ENCODE measurements at places on chromosomes 2 and 18.
A peak's percentile ranks its signal among the peaks of the same experiment; 100 is the strongest.

DNA sequence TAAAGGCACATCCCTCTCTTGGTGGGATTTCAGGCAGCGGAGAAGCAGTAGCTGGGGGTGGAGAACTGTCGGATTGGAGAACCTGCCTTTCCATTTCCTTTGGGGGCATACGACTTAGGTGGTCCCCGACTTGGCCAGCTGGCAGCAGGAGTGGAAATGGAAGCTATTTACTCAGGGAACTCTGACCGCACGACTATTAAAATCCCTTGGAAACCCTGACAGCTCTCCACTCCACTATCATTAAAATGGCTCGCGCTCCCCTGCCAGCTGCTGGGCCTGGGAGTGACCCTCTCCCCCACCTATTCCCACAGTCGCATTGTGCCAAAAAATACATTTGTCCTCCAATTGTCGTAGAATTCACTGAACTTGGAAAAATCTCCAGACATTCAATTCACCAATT is 77.7 kb upstream of the APCDD1 start:
- DNase-seq: no peak

- peak; percentile 54 for DNase-seq
These were observed 9.6 kb downstream of the SERPINB8 start for GRCh38 chr18:63979409-63979920.

- no peak for DNase-seq
These were observed 428.7 kb upstream of the ID2 start for GRCh38 chr2:8252997-8253694.

- no peak for DNase-seq
These were observed 26.8 kb upstream of the SP3 start for GRCh38 chr2:173991856-173992588.

GRCh38 chr18:32958746-32959145 is 185.9 kb upstream of the KLHL14 start:
- no peak for DNase-seq

GRCh38 chr18:13406736-13407135 is 188.2 kb downstream of the LDLRAD4 start:
- no peak for DNase-seq

- DNase-seq: no peak
These were observed 45.7 kb upstream of the STK17B start for GRCh38 chr2:196217116-196217515.

DNA sequence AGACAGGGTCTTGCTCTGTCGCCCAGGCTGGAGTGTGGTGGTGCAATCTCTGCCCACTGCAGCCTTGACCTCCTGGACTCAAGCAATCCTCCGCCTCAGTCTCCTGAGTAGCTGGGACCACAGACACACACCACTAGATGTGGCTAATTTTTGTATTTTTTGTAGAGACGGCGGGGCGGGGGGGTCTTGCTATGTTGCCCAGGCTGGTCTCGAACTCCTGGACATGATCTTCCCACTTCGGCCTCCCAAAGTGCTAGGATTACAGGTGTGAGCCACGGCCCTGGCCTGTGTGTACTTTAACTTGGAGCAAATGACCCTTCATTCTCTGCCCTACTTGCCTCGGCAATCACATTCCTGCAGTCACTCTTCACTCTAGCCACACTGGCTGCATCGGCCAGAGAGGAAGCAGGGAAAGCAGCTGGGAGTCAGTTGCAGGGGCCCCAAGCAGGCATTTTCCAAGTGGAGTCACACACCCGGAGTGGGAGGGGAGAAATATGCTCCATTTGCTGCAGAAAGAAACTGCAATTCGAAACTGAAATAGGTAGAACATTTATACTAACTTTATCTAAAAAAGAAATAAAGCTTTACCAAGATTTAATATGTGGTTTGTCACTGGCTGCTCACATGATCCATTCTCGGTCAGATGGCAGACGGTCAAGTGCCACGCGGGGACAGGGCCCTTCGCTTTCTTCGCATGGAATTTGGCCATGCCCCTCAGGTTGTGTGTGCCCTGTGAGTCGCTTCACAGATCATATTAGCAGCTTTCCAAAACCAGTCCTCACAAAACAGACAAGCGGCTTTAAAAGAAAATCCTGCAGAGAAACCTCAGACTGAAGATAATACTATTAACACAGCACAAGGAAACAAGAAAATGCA is 37.1 kb downstream of the FAM161A start:
- DNase-seq: no peak

DNA sequence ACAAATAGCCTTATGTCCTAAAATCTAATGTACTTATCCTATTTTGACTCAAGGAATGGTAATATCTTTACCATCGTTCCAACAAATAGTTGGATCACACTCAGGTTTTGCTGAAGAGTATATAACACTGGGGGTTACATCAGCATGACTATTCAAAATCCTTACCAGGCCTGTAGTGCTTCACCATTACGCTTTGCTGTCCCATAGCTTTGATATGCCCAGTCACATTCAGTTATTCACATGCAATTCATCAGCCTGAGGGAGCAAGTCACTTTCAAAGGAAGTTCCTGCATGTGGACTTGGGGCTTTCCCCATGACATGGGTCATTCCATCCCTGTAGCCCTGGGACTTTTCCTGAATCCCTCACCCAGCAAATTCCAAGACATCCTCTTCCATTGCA is 39.6 kb downstream of the FTCDNL1 start:
- no peak for DNase-seq

GRCh38 chr2:204655101-204655500 is 109.8 kb downstream of the PARD3B start:
- DNase-seq: no peak

DNA sequence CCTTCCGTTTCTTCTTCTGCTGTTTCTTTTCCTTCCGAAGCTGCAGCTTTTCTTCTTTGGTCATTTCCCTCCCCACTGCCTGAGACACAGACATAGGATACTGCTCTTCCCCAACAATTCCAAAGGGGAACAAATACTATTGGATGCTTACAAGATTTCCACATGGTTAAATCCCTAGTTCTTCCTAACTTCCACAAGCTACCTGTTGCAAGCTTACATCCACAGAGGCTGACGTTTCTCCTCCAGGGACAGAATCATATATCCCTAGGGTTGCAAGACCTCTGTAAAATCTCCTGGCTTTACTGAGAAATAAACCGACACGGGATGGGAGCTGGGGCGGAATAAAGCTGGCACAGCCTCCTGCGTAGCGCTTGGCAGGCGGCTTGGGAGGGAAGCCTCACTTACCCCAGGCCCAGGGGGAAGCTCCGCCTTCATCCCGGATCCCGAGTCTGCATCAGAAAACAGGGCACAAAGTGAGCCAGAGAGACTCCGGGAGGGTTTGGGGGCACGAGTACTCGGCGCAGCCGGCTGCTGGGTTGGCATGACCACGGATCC is 590 bp downstream of the EIF2B4 start:
- no peak for DNase-seq

DNA sequence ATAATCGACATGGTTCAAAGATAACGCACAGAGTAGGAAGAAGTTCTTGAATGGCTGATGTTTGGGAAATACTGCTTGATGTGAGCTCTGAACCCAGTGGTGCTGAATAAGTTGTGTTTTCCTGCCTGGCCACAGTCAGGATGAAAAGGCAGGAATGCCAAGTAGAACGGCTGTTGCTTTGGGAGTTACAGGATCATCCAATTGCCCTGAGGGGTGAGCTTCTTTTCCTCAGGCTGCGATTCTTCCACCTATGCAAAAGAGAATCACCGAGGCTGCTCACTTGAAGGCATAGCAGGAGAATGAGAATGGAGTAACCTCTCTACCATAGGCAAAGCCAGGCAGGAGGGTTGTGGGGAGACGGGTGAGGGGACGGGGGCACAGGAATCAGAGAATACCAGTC is 14.4 kb upstream of the IGFBP2 start:
- no peak for DNase-seq

- DNase-seq: no peak
These were observed 7.7 kb upstream of the TXNDC2 start for GRCh38 chr18:9878095-9878494.

- DNase-seq: no peak
These were observed 18.8 kb downstream of the CDH7 start for GRCh38 chr18:65769652-65770051.

- no peak for DNase-seq
These were observed 1.7 kb downstream of the ECEL1 start for GRCh38 chr2:232485757-232486557.

- DNase-seq: no peak
These were observed 165.0 kb downstream of the ZEB2 start for GRCh38 chr2:144354953-144355352.

GRCh38 chr2:11577101-11577883 is 43.4 kb downstream of the GREB1 start:
- DNase-seq: no peak

DNA sequence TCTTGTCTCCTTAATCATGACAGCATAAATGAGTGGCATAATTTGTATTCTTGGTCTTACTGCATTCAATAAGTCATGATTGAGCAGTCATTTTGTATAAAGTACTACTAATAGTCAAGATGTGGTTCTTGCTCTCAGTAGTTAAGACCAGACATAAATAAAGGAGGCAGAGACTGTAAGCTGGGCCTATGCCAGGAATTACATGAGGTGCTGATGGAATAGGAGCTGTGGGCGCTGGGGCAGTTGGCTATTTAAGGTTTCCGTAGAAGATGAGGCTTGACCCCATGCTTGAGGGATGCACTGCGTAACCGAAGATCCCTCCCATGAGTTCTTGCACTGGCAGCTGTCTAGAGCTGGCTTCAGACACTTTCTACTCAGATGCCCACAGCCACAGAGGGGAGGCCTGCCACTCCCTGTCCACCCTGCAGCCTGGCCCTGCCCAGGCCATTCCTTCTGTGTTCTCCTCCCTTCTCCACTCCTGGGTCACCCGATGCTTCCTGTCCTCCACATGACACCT is 150.9 kb upstream of the REV1 start:
- no peak for DNase-seq

DNA sequence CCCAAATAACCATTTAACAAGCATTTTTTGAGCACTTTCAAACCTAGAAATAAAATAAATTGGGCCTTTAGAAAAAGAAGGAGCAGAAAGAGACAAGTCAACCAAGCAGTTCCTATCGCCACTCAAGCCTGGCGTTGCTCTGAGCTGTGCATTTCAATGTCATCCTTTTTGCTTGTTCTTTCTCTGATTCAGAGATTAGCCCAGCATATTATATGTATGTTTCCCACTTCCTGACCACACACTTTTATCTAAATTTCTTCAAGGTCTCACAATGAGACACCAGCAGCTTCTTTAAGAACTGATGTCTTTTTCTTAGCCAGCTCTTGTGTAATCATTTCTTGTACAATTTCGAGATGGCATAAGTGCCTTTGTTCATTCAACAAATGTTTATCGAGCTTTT is 344.5 kb upstream of the ID2 start:
- DNase-seq: no peak

GRCh38 chr2:42316910-42317309 is 44.1 kb downstream of the COX7A2L start:
- no peak for DNase-seq

Measured in right renal pelvis (tissue), 4 donors.